Tongue (tissue), 3 donors: ENCODE measurements at places on chromosomes 6 and 20. TPM values are rescaled to one million over a fixed set of nuclear protein-coding genes. Genes with fewer than 3 reads are reported as not detected.

RAMACL gene
- 3.4 TPM for total RNA-seq

GPX6 gene
- total RNA-seq, result not detected

BFSP1 gene
- total RNA-seq, result 1.6 TPM

MCHR2 gene
- not detected for total RNA-seq

CLIC1 gene
- total RNA-seq, result 131 TPM

C2 gene
- 0.51 TPM for total RNA-seq

TBC1D7 gene
- total RNA-seq, result 17.0 TPM

OTOR gene
- total RNA-seq, result 0.21 TPM

BPIFB2 gene
- 54.9 TPM for total RNA-seq

TFAP2C gene
- 9.2 TPM for total RNA-seq

RPS18 gene
- 2,268 TPM for total RNA-seq

SULF2 gene
- total RNA-seq, result 68.0 TPM

MCCD1 gene
- not detected for total RNA-seq

SLC17A9 gene
- total RNA-seq, result 2.3 TPM

CTAGE9 gene
- total RNA-seq, result not detected

ANKRD66 gene
- total RNA-seq, result 0.31 TPM

FKBP1C gene
- total RNA-seq, result not detected

KHDC1L gene
- total RNA-seq, result not detected

IBTK gene
- 66.3 TPM for total RNA-seq

ACTL10 gene
- 0.10 TPM for total RNA-seq

SLC17A1 gene
- not detected for total RNA-seq

RPP40 gene
- 7.0 TPM for total RNA-seq

SLC32A1 gene
- not detected for total RNA-seq

LPIN3 gene
- total RNA-seq, result 11.0 TPM

VGLL2 gene
- 18.4 TPM for total RNA-seq

RNF182 gene
- 0.51 TPM for total RNA-seq

PSORS1C2 gene
- total RNA-seq, result not detected

KIAA1755 gene
- total RNA-seq, result 5.0 TPM

NKAPL gene
- 0.62 TPM for total RNA-seq

ANKEF1 gene
- total RNA-seq, result 1.8 TPM

LAMA5 gene
- total RNA-seq, result 96.6 TPM

SLC17A3 gene
- not detected for total RNA-seq

COL11A2 gene
- total RNA-seq, result 5.7 TPM

C20orf202 gene
- total RNA-seq, result not detected

KIFC1 gene
- total RNA-seq, result 12.2 TPM

PAX1 gene
- total RNA-seq, result 4.1 TPM

PKHD1 gene
- 1.4 TPM for total RNA-seq

SDC4 gene
- 26.9 TPM for total RNA-seq

PPDPF gene
- total RNA-seq, result 35.2 TPM

NKX2-2 gene
- 0.21 TPM for total RNA-seq

DBNDD2 gene
- total RNA-seq, result 23.4 TPM

FERMT1 gene
- total RNA-seq, result 5.5 TPM

NDUFAF4 gene
- total RNA-seq, result 31.0 TPM

CGA gene
- 1.9 TPM for total RNA-seq

ECT2L gene
- total RNA-seq, result 0.31 TPM

PMEPA1 gene
- total RNA-seq, result 12.1 TPM

MYBL2 gene
- 7.7 TPM for total RNA-seq

TNFRSF6B gene
- total RNA-seq, result 1.1 TPM

TRIM31 gene
- total RNA-seq, result not detected

RSPH4A gene
- 0.62 TPM for total RNA-seq

ADTRP gene
- not detected for total RNA-seq

NUP43 gene
- 27.6 TPM for total RNA-seq

TMEM170B gene
- 11.3 TPM for total RNA-seq

SUMO4 gene
- total RNA-seq, result 5.5 TPM

NOX3 gene
- not detected for total RNA-seq

SLCO4A1 gene
- 4.1 TPM for total RNA-seq
